Neural progenitor cell (in vitro differentiated cells): ENCODE measurements at places on chromosomes 1 and 21. TPM values are rescaled to one million over a fixed set of nuclear protein-coding genes. Genes with fewer than 3 reads are reported as not detected.

SMIM1 gene
- total RNA-seq, result 9.1 TPM in 1 of 2 replicates, not detected in the other

- no peak for DNase-seq
- no peaks in the 10 kb centered on the region for H3K27me3 ChIP-seq
- H3K27ac ChIP-seq, result no peak overlapping the region
- H3K36me3 ChIP-seq, result no peaks in the 10 kb centered on the region
- no peak overlapping the region for H3K4me3 ChIP-seq
Measured at GRCh38 chr1:44696789-44697345, 22.4 kb downstream of the ARMH1 start.

SAMD11 gene
- total RNA-seq, result 0.15 TPM in 1 of 2 replicates, not detected in the other

- no peaks in the 10 kb centered on the region for H3K36me3 ChIP-seq
- no peak overlapping the region for H3K4me3 ChIP-seq
- no peaks in the 10 kb centered on the region for H3K27me3 ChIP-seq
Measured at GRCh38 chr1:66050633-66051032, 257.9 kb downstream of the PDE4B start.

DNA sequence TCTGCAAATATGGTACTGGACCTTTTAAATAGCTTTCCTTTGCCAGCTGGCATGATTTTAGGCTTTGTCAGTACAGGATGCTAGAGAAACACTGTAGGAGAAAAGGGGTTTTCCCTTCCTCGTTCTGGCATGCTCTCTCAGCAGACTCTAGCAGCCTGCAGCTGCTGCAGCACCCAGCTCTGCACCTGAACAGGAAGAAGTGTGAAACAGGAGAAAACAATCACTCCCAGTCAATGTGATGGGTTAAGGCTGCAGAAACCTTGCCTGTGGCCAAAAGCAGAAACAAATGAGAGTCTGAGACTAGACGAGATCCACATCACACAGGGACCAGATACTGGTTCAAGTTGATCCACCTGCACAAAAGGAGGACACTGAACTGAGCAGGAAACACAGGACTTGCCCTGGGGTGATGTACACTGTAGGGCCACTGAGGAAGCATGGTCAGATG lies 21.2 kb downstream of the OVGP1 start:
- no peaks in the 10 kb centered on the region for H3K36me3 ChIP-seq
- DNase-seq, result no peak
- H3K27me3 ChIP-seq, result no peaks in the 10 kb centered on the region
- H3K4me3 ChIP-seq, result no peak overlapping the region
- H3K27ac ChIP-seq, result no peak overlapping the region

DNA sequence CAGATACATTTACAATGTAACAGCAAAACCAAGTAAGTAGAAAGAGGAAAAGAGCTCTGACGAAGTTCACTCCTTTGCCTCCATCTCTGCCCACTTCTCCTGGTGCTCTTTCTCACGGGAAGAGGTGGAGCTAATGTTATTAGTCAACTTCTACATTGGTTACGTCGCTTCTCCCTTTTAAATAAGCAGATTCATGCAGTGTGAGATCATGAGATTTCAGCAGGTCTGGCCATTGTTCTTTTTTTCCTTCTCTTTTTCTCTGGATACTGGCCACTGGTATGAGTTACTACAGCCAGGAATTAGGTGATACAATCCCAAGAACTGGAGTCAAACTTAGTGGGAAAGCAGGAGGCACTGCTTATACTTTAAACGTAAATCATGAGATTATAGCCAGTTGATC lies 207.1 kb downstream of the AKT3 start:
- DNase-seq, result no peak
- no peak overlapping the region for H3K27ac ChIP-seq
- peaks cover 3% of the 10 kb centered on the region for H3K4me1 ChIP-seq
- no peak overlapping the region for H3K4me3 ChIP-seq

DNA sequence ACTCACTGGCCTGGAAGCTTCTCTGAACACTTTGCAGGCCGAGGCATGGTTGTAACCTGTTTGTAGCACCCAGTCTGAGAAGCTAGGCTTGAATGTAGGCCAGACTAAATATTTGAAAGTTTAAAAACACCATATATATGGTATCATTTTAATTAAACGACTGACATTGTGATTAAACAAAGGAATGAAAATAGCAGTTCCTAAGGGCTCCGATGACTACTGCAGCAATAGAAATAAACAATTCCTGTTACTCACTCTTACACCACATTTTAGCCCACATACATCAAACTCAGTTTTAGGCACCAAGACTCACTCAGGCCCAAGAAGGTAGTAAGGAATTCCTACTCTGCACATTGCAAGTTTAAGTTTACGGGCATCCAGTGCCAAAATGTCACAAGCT lies 281.2 kb downstream of the AKT3 start:
- no peaks in the 10 kb centered on the region for H3K27me3 ChIP-seq
- H3K4me3 ChIP-seq, result no peak overlapping the region
- DNase-seq, result no peak
- no peaks in the 10 kb centered on the region for H3K4me1 ChIP-seq
- H3K27ac ChIP-seq, result no peak overlapping the region

DNA sequence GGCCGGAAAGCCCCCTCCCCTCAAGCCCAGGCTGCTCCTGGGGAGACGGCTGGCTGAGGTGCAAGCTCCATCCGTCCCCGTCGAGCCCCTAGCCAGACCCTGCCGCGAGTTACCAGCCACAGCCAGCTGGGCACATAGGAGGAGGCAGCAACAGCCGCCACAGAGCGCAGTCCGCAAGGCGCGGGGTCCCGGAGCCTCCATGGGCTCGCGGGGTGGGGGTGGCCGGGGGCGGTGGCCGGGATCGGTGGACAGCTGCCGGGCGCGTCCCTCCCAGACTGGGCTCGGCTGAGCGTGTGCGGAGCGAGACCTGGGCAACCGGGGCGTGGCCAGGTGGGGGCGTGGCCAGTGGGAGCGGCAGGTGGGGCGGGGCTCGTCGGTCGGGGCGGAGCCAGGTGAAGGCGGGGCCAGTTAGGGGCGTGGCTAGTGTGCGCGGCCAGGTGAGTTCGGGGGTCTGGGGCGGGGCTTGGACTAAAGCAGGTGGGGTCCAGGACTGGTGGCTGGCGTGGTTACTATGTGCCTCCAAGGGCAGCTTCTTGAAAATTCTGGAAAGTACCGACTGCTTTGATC lies at the start of gene CD164L2:
TSS of gene CD164L2 (minus strand) at position 295 of the 567 bp plus-strand sequence. CDS start at position 201, 94 bp downstream.
- DNase-seq, result peak; percentile 88
- no peak within 1 kb of the TSS for H3K27ac ChIP-seq

- H3K27ac ChIP-seq, result no peak overlapping the region
- H3K36me3 ChIP-seq, result no peaks in the 10 kb centered on the region
- no peaks in the 10 kb centered on the region for H3K27me3 ChIP-seq
- no peak overlapping the region for H3K4me3 ChIP-seq
- H3K4me1 ChIP-seq, result peaks cover 11% of the 10 kb centered on the region
- no peak for DNase-seq
Measured at GRCh38 chr1:29511436-29511835, 275.1 kb downstream of the PTPRU start.

DYNLT5 gene
- 0.22 TPM in 1 of 2 replicates, not detected in the other for total RNA-seq

GRCh38 chr1:155011437-155012025 lies 8.9 kb downstream of the ZBTB7B start:
- peaks cover 36% of the 10 kb centered on the region for H3K4me1 ChIP-seq
- no peak for DNase-seq
- no peak overlapping the region for H3K4me3 ChIP-seq
- H3K27ac ChIP-seq, result no peak overlapping the region

DNA sequence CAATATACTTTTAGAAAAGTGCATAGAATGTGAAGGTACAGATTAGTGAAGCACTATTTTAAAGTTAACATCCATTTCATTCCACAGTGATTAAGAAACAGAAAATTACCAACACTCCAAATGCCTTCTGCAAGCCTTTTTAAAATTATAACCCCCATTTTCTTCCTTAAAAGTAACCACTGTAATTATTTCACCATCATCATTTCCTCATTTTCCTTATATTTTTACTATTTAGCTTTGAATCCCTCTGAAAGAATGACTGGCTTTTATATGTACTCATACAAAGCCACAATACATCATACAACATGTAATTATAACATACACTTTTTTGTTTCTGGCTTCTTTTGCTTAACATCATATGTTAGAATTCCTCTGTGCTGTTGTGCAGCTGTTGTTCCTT lies 6.5 kb upstream of the NEGR1 start:
- peaks cover 11% of the 10 kb centered on the region for H3K4me1 ChIP-seq
- peaks cover 28% of the 10 kb centered on the region for H3K27me3 ChIP-seq
- H3K27ac ChIP-seq, result no peak overlapping the region
- H3K4me3 ChIP-seq, result no peak overlapping the region

MROH7 gene
- 0.21 and 0.34 TPM in 2 replicates for total RNA-seq

YY1AP1 gene
- total RNA-seq, result 42.7 and 44.8 TPM in 2 replicates

DNA sequence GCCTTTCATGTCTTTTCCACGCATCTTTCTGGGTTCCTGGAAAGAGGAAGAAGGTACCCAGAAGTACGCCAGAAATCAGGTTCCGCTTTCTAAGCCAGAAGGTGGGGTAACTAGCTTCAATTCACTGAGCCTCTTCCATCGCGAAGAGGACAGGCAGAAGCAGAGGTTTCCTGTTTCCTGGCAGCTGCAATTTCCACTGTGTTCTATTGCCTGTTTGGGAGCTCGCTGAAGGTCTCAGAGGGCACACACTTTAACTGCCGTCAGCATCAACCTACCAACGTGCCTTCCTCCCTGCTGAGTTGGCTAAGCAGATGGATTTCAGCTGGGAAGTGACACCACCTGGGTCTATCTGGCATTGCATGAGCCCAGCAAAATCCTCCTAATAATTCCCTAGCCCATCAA lies 10.0 kb downstream of the NCF2 start:
- no peaks in the 10 kb centered on the region for H3K27me3 ChIP-seq
- no peaks in the 10 kb centered on the region for H3K4me1 ChIP-seq

- H3K27me3 ChIP-seq, result no peaks in the 10 kb centered on the region
- H3K36me3 ChIP-seq, result no peaks in the 10 kb centered on the region
- H3K27ac ChIP-seq, result peak overlapping the region; percentile 96
- peak overlapping the region; percentile 40 for H3K4me3 ChIP-seq
- H3K4me1 ChIP-seq, result peaks cover 89% of the 10 kb centered on the region
Measured at GRCh38 chr1:27593678-27594563, 10.0 kb downstream of the AHDC1 start.

PRAMEF14 gene
- not detected in 2 replicates for total RNA-seq

GRCh38 chr21:39034590-39035536 lies 148.4 kb downstream of the PSMG1 start:
- H3K27me3 ChIP-seq, result no peaks in the 10 kb centered on the region
- DNase-seq, result no peak
- no peak overlapping the region for H3K4me3 ChIP-seq
- H3K4me1 ChIP-seq, result no peaks in the 10 kb centered on the region
- no peak overlapping the region for H3K27ac ChIP-seq

DNA sequence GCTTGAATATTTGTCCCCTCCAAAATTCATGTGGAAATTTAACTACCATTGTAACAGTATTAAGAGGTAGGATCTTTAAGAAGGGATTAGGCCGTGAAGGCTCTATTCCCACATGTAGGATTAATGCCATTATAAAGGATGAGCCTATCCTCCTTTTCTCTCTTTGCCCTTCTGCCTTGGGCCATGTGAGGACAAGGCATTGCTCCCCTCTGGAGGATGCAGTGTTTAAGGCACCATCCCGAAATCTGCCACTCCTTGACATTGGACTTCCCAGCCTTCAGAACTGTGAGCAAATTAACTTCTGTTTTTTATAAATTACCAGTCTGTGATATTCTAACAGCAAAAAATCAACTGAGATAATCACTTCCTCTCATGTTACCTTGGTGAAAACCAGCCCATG lies 124.4 kb downstream of the TOMM20 start:
- no peak for DNase-seq
- no peak overlapping the region for H3K27ac ChIP-seq
- no peaks in the 10 kb centered on the region for H3K36me3 ChIP-seq

GRCh38 chr1:94989398-94989797 lies 62.5 kb upstream of the CNN3 start:
- no peak overlapping the region for H3K4me3 ChIP-seq
- no peaks in the 10 kb centered on the region for H3K27me3 ChIP-seq
- no peak overlapping the region for H3K27ac ChIP-seq
- H3K4me1 ChIP-seq, result peaks cover 14% of the 10 kb centered on the region

- H3K4me1 ChIP-seq, result peaks cover 28% of the 10 kb centered on the region
- H3K27ac ChIP-seq, result peak overlapping the region; percentile 86
- H3K4me3 ChIP-seq, result no peak overlapping the region
- no peaks in the 10 kb centered on the region for H3K36me3 ChIP-seq
Measured at GRCh38 chr1:186500804-186501203, 39.9 kb upstream of the PDC start.

DNA sequence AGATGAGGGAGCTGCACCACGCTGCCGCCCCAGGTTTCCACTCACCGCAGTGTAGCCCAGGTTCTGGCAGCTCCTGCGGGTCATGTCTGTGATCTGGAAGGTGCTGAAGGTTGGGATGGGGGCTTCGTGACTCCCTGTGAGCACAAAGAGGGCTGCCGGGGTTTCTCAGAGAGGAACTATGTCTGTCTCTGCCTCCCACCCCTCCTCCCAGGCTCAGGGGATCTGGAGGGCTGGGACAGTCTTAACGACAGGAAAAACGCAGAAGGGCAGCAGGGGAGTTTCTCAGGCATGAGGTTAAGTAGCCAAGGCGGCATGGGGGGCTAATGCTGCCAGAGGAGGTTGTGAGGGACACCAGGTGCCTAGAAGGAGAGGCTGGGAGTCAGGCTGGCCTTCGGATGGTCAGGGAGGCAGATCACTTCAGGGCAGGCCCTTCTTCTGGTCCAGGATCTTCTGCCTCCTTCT lies 656 bp downstream of the SH2D2A start:
- H3K4me3 ChIP-seq, result no peak overlapping the region
- no peak overlapping the region for H3K27ac ChIP-seq
- no peaks in the 10 kb centered on the region for H3K36me3 ChIP-seq
- H3K4me1 ChIP-seq, result peaks cover 15% of the 10 kb centered on the region
- H3K27me3 ChIP-seq, result peaks cover 68% of the 10 kb centered on the region

DNA sequence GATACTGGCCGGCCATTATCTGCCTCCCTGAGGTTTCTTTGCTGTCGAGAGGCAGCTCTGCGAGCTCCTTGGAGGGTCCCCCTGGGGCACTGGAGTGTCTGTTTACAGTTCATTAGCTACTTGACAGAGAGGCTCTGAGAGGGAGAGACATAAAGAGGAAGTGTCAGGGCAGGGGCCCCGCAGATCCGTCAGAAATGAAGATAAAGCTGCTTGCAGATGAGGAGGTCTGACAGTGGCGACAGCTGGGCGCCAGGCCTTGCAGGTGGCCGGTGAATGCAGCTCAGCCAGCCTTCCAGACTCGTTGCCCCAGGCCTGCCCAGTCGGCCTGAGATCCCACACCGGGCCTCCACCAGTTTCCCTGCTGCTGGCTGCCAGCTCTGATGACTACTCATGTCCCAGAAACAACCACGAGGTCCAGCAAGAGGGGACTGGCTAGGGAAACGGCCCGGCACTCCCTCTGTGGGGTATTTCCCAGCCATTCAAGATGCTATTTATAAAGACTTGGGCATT lies 84.7 kb downstream of the DISP3 start:
- H3K27me3 ChIP-seq, result no peaks in the 10 kb centered on the region
- DNase-seq, result peak; percentile 82
- H3K27ac ChIP-seq, result peak overlapping the region; percentile 23
- H3K36me3 ChIP-seq, result no peaks in the 10 kb centered on the region
- H3K4me3 ChIP-seq, result no peak overlapping the region

- H3K27me3 ChIP-seq, result no peaks in the 10 kb centered on the region
- no peak overlapping the region for H3K4me3 ChIP-seq
- no peaks in the 10 kb centered on the region for H3K4me1 ChIP-seq
- H3K36me3 ChIP-seq, result no peaks in the 10 kb centered on the region
Measured at GRCh38 chr1:244998717-244999346, 134.5 kb upstream of the HNRNPU start.

TNFRSF4 gene
- 0.09 TPM in 1 of 2 replicates, not detected in the other for total RNA-seq

ELAPOR1 gene
- 1.5 and 2.0 TPM in 2 replicates for total RNA-seq

IL10 gene
- total RNA-seq, result not detected in 2 replicates
